Activated CD4-positive, alpha-beta T cell treated with anti-CD3 and anti-CD28 coated beads, Interleukin-2, amount 10 ng/mL, durations not matched to agents 24 days and 14 days (primary cell): ENCODE measurements at places on chromosomes 1 and 21. TPM values are rescaled to one million over a fixed set of nuclear protein-coding genes. Genes with fewer than 3 reads are reported as not detected.

- DNase-seq, result peak; percentile 93
- H3K4me1 ChIP-seq, result peaks cover 36% of the 10 kb centered on the region
- H3K36me3 ChIP-seq, result no peaks in the 10 kb centered on the region
- H3K4me3 ChIP-seq, result peak overlapping the region; percentile 93
- peaks cover 44% of the 10 kb centered on the region for H3K27me3 ChIP-seq
Measured at GRCh38 chr1:148318123-148318903, 164.8 kb downstream of the PPIAL4G start.

DNA sequence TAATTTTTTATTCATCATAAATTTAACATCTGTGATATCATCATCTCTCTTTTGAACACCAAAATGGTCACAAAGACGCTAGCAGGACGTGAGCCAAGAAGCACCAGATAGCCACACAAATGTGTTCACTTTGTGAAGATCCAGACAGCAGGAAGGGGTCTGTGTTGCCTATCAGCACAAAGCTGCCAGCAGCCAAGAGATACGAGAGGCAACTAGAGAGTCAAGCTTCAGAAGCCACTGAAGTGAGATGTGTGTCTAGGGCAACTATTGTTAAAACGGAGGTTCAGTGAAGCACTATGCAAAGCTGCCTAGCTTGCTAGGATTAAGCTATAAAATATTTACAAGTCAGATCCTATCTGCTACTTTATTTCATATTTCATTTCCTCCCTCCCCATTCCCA is 45.3 kb downstream of the NDC1 start:
- no peak overlapping the region for H3K27ac ChIP-seq
- no peaks in the 10 kb centered on the region for H3K4me1 ChIP-seq
- no peak for DNase-seq
- H3K4me3 ChIP-seq, result no peak overlapping the region
- no peaks in the 10 kb centered on the region for H3K27me3 ChIP-seq

Gene ZBTB40
- 18.2 and 19.0 TPM in 2 replicates for total RNA-seq

DNA sequence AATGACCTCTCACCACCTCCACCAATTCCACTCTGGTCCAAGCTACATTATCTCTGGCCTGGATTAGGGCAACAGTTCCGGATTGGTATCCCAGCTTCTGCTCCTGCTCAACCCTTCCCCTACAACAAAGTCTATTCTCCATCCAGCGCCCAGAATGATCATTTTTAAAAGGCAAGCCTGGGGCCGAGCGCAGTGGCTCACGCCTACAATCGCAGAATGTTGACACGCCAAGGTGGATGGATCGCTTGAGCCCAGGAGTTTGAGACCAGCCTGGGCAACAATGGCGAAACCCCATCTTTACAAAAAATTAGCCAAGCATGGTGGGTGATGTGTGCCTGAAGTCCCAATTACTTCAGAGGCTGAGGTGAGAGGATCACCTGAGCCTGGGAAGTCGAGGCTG is 2.2 kb downstream of the LYST start:
- peaks cover 40% of the 10 kb centered on the region for H3K36me3 ChIP-seq
- H3K4me3 ChIP-seq, result peak overlapping the region; percentile 99
- DNase-seq, result no peak
- peaks cover 45% of the 10 kb centered on the region for H3K4me1 ChIP-seq
- H3K27ac ChIP-seq, result peak overlapping the region; percentile 100

- H3K4me1 ChIP-seq, result peaks cover 34% of the 10 kb centered on the region
- peak; percentile 83 for DNase-seq
- peak overlapping the region; percentile 91 for H3K27ac ChIP-seq
Measured at GRCh38 chr1:28056129-28056925, 32.1 kb downstream of the EYA3 start.

DNA sequence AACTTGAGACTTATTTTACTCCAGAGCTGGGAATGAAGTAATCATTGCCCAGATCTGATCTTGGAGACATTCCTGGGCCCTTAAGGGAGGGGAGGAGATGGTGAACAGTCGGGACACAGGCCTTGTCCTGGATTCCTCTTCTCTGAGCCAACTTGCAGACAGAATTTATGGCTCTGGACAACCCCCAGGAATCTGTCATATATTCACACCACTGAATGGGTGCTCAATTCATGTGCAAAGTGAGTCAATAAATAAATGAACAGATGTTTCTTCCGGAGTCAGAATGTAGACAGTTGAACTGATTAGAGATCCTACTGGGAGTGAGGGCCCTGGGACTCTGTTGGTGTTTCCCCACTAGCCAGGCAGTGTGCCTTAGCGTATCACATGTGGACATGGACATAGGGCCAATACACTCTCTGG is 2.6 kb downstream of the TUFT1 start:
- no peak overlapping the region for H3K4me3 ChIP-seq
- H3K36me3 ChIP-seq, result no peaks in the 10 kb centered on the region
- H3K27me3 ChIP-seq, result peaks cover 8% of the 10 kb centered on the region
- no peak for DNase-seq

- no peak for DNase-seq
- H3K4me3 ChIP-seq, result no peak overlapping the region
- no peaks in the 10 kb centered on the region for H3K36me3 ChIP-seq
- no peak overlapping the region for H3K27ac ChIP-seq
Measured at GRCh38 chr21:41043014-41043413, 124.9 kb upstream of the BACE2 start.

Gene PGLYRP3
- not detected in 2 replicates for total RNA-seq

Gene CD84
- total RNA-seq, result 17.3 and 17.7 TPM in 2 replicates

Gene TMEM51
- total RNA-seq, result 0.14 and 0.19 TPM in 2 replicates

Gene DCDC2B
- total RNA-seq, result 0.12 TPM in 1 of 2 replicates, not detected in the other

- peaks cover 20% of the 10 kb centered on the region for H3K36me3 ChIP-seq
- H3K4me1 ChIP-seq, result peaks cover 15% of the 10 kb centered on the region
- H3K4me3 ChIP-seq, result no peak overlapping the region
- H3K27me3 ChIP-seq, result no peaks in the 10 kb centered on the region
Measured at GRCh38 chr1:11158720-11159321, 30.3 kb upstream of the ANGPTL7 start.

Gene KRTAP19-8
- total RNA-seq, result not detected in 2 replicates

Gene TMEM79
- 8.6 and 9.3 TPM in 2 replicates for total RNA-seq

DNA sequence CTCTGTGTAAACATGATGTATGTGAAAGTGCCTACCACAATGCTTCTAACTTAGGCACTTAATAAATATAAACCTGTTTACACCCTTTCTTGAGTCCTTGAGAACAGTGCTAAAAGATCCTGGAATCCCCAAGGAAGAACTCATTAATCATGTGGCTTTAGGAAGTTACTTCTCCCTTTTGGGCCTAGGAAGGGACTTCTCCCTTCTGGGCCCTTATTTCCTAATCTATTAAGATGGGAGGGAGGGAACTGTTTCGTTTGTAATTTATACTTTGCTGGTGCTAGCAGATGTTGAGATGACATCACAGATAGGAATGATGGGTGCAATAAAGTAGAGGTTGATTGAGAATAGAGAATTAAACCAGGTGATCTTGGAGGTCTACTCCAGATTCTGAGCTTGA is 1.2 kb downstream of the BTF3L4 start:
- H3K27me3 ChIP-seq, result no peaks in the 10 kb centered on the region
- H3K27ac ChIP-seq, result peak overlapping the region; percentile 100
- peaks cover 43% of the 10 kb centered on the region for H3K4me1 ChIP-seq
- H3K4me3 ChIP-seq, result peak overlapping the region; percentile 92

DNA sequence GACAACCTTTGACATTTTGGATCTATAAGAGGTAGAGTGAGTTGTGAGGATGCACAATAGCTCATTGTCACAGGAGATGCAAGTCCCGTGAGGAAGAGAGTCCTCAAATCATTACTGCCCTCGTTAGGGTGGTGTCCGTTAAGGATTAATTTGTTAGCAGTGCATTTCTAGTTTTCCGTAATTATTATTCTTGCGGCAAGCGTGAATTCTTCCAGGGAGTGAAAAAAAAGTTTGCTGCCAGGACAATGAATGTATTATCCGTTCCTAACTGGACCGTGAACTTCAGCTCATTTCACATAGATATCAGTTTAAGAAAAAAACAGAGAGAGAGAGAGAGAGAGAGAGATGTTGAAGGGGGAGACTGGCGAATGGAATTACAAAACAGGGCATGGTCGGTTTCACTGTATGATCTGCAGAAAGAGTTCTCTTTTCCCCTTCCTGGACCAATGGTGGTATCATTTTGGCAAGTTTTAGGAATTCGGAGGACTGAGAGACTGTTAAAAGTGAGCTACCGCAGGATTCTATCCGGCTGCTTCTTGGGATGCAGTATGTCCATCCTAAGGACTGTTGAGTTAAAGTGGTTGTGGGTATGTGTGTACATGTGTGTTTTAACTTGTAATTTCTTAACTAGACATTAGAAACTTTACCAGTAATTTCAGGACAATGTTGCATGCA is 216.0 kb upstream of the NFIA start:
- no peak overlapping the region for H3K4me3 ChIP-seq
- no peaks in the 10 kb centered on the region for H3K4me1 ChIP-seq
- no peak for DNase-seq
- peaks cover 10% of the 10 kb centered on the region for H3K27me3 ChIP-seq
- H3K27ac ChIP-seq, result no peak overlapping the region
- no peaks in the 10 kb centered on the region for H3K36me3 ChIP-seq

Gene TIE1
- total RNA-seq, result 0.23 and 0.40 TPM in 2 replicates

Gene OR2L5
- not detected in 2 replicates for total RNA-seq

DNA sequence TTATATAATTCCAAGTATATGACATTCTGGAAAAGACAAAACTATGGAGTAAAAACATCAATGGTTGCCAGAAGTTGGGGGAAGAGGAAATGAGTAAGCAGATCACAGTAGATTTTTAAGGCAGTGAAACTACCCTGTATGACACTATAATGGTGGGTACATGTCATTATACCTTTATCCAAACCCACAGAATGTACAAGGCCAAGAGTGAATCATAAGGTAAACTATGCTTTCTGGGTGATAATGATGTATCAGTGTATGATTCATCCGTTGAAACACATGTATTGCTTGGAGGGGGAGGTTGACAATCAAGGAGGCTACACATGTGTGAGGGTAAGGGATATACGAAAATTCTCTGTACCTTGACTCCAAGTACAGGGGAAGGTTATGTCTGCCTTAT is 862.7 kb downstream of the PLA2G4A start:
- H3K36me3 ChIP-seq, result no peaks in the 10 kb centered on the region
- H3K4me3 ChIP-seq, result no peak overlapping the region
- H3K27ac ChIP-seq, result no peak overlapping the region
- DNase-seq, result no peak
- no peaks in the 10 kb centered on the region for H3K4me1 ChIP-seq

DNA sequence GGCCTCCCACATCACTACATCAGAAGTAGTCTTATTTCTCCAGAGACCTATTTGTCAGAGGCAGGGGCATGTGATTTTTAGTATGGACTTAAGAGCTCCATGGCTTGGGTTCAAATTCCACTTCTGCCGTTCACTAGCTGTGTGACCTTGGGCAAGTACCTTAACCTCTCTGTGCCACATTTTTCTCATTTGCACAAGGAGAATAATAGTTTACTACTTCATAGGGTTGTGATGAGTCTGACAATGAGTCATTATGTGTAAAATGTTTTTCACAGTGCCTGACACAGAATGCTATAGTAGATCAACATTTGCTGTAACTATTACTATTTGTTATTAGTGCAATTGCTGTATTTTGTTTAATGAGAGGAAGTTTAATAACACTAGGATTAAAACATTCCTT is 200.6 kb downstream of the PRDM2 start:
- no peak for DNase-seq
- H3K27me3 ChIP-seq, result no peaks in the 10 kb centered on the region
- no peak overlapping the region for H3K4me3 ChIP-seq
- no peak overlapping the region for H3K27ac ChIP-seq
- no peaks in the 10 kb centered on the region for H3K36me3 ChIP-seq

GRCh38 chr1:235817101-235817728 is 49.5 kb downstream of the LYST start:
- peaks cover 13% of the 10 kb centered on the region for H3K4me1 ChIP-seq
- no peak overlapping the region for H3K4me3 ChIP-seq
- H3K27me3 ChIP-seq, result no peaks in the 10 kb centered on the region
- H3K36me3 ChIP-seq, result peaks cover 8% of the 10 kb centered on the region

GRCh38 chr1:184827600-184828368 is 73.1 kb upstream of the EDEM3 start:
- H3K4me3 ChIP-seq, result no peak overlapping the region
- H3K4me1 ChIP-seq, result peaks cover 3% of the 10 kb centered on the region
- H3K36me3 ChIP-seq, result peaks cover 23% of the 10 kb centered on the region
- H3K27ac ChIP-seq, result no peak overlapping the region
- DNase-seq, result no peak

Gene A3GALT2
- total RNA-seq, result not detected in 2 replicates

DNA sequence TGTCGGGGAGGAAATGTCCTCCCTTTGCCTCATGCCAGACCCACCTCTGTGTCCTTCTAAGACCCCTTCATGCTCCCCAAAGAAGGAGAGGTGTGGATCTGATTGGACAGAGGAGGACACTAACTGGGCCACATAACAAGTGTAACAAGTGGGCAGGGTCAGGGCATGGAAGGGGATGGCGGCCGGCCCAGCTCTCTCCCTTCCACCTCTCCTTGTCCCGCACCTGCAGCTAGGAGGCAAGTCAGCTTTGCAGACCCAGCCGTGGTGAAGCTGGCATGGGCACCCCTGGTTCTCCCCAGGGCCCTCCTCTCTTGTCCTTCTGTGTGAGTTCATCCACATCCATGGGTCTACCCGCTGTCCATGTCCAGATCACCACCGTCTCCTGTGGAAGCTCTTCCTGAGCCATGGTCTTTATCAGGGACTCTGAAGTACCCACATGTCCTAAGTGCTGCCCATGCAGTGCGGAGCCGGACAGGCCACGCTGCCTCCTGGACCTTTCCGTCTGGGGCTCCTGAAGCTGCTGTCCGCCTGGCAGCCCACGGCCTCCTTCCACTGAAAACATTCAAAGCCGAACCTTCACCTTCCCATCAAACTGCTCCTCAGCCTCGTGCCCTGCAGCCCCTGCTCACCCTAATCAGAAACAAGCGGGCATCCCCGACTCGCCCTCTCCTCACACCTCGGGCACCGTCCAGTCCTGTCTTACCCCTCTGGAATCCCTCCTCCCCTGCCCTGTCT is 460.5 kb downstream of the PTPRU start:
- H3K4me1 ChIP-seq, result no peaks in the 10 kb centered on the region
- no peak for DNase-seq
- H3K4me3 ChIP-seq, result no peak overlapping the region
- no peaks in the 10 kb centered on the region for H3K36me3 ChIP-seq
- no peak overlapping the region for H3K27ac ChIP-seq

DNA sequence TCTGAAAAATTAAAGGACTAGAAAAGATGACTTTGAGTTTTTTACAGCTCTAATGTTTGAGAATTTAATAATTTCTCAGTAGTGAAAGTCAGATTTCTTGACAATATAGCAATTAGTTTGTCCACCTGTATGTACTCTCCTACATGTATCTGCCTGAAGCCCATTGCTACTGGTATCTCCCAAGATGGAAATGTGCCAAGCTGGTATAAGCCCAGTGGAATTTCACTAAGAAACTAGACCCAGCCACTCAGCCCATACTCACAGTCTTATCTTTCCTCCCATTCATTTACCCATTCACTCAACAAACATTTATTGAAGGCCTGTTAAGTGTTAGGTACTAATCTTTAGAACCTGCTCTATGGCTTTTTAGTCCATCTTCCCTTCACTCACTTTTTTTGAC is 21.6 kb upstream of the TRIM45 start:
- H3K4me1 ChIP-seq, result peaks cover 4% of the 10 kb centered on the region
- no peak for DNase-seq
- peaks cover 22% of the 10 kb centered on the region for H3K27me3 ChIP-seq
- no peak overlapping the region for H3K27ac ChIP-seq
- no peaks in the 10 kb centered on the region for H3K36me3 ChIP-seq
- H3K4me3 ChIP-seq, result no peak overlapping the region

Gene TMEM54
- total RNA-seq, result 0.89 and 1.4 TPM in 2 replicates
